PC-9 (cell line): ENCODE measurements at places on chromosomes 16 and 17.

DNA sequence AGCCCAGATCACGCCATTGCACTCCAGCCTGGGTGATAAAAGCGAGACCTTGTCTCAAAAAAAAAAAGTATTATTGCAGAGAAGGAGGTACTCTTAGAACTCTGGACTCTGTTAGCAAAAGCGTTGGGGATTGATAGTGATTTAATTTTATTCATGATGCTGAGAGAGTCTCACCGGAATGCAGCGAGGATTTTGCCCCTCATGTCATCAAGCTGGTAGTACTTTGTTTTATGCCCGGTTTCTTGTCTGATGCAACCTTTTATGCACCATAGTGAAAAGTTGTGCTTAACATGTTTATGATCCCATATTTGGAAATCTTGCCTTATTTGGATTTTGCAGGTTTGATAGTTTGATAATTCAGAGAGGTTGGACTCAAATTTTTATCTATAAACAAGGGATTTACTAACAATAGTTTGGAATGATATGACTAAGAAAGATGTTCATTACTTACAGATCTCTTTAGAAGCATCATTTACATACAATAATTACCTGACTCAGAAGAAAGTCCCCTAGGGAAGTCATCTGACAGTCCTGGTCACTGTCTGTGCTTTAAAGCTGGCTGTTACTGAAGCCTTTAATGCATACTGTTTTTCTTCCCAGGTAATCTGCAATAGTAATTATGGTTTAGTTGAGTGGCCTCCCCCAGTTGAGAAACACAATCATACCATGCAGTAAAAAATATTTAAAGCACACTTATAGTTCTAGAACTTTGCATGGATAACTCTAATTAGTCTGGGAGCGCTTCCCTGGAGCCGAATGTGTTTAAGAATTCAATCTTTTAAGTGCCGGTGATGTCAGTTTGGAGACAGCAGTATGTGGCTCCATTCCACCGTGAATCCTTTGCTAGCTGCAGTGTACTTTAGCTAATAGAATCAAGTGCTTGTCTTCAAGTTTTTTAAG lies 120.9 kb downstream of the PRKCA start:
- DNase-seq: no peak

GRCh38 chr17:78341559-78342448 lies 18.1 kb downstream of the SOCS3 start:
- DNase-seq: peak; percentile 60

- DNase-seq: no peak
Observed at GRCh38 chr17:69030169-69030568, 30.6 kb downstream of the ABCA9 start.

DNA sequence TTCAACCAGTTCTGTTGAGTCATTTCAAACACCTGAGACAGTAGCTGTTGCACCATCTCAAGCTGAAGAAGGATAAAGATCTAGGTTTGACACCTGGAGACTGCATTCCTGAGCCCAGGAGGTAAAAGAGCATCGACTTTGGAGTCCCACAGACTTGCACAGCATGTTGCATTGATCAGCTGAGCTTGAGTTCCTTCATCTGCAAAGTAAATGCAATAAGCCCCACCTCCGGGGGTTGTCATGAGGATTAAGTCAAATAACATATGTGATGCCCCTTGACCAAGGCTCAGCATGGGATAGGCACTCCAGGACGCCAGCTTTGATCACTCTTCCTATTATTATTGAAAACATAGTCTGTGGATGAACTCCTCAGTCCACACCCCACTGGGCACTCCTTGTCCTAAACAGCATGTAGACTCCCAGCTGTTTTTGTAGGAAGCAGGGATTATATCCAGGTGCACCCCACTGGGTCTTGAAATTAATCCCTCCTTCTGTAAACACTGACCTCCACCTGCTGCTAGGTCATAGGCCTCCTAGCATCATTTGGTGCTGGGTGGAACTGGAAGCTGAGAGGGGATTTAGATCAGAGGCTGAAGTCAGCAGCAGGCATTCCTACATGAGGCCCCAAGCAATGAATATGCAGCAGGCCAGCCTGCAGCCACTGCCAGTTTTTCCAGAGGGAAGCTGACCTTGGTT lies 259.0 kb downstream of the HS3ST4 start:
- no peak for DNase-seq

GRCh38 chr17:76268991-76269981 lies 4.1 kb downstream of the UBALD2 start:
- DNase-seq: no peak

- DNase-seq: no peak
Observed at GRCh38 chr17:41452281-41452680, 11.5 kb upstream of the KRT38 start.

DNA sequence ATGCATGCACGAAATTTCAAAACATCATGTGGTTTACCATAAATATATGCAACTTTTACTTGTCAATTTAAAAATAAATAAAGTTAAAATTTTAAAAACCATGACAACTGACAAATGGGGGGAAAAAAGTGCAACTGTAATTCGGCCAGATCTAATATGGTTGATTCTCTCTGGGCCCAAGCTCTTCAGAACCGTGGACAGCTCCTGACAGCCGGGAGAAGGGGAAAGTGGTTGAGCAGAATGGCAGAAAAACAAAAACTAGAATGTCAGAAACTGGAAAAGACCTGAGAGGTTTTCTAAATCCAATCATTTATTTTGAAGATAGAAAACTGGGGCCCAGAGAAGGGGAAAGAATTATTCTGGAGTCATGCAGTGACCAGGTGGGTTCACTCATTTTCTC lies 126.6 kb downstream of the TMEM132E start:
- DNase-seq: peak; percentile 13

GRCh38 chr17:61793565-61793964 lies 69.8 kb downstream of the BRIP1 start:
- no peak for DNase-seq

GRCh38 chr17:57342963-57343589 lies 86.8 kb downstream of the MSI2 start:
- DNase-seq: no peak

DNA sequence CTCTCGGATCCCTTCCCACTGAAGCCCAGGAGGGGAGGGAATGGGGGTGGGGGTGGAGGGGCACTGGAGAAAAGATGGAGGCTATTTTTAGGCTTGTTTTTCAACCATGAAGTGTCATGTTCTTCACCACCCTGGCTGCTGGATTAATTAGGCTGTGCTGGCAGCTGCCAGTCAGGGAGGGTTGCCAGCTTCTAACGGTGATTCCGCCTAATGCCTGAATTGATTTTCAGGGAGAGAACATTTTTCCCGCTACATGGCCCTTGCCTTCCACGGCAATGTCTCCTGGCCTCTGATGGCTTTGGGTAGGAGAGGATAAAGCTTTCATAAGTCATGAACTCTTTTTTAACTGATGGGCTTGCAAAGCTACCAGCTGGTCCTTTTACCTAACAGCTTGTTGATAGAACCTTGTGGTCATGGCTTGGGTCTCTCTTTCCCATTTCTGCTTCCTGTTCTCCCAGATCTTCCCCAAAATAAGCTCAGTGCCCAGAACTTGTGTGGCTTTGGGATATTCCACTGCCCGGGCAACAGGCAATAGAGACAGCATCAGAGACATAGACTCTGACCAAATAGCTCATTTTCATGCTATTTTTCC lies 167.4 kb downstream of the PITPNC1 start:
- no peak for DNase-seq

GRCh38 chr17:76246080-76247066 lies 6.1 kb upstream of the RNF157 start:
- peak; percentile 56 for DNase-seq

GRCh38 chr16:27177031-27177774 lies 26.1 kb upstream of the KDM8 start:
- no peak for DNase-seq

GRCh38 chr17:72379516-72379915 lies 258.7 kb downstream of the SOX9 start:
- no peak for DNase-seq

DNA sequence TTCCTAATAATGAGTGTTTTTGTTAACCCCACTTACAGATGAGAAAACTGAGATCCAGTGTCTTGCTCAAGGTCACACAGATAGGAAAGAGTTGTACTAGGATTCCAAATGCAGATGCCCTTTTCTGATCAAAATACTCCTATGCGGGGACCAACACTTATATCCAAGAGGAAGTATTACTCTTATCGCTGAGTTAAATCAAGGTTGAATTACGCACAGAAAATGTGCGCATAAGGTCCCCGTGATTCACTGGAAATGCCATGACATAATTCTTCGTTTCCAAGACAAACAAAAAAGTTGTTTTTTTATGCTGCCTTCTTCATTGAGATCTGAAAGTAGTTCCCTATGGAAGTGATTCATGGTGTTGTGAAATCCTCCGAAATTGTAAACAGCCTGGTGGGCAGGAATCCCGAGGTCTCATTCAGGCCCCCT lies 463.8 kb upstream of the HSBP1 start:
- peak; percentile 36 for DNase-seq

DNA sequence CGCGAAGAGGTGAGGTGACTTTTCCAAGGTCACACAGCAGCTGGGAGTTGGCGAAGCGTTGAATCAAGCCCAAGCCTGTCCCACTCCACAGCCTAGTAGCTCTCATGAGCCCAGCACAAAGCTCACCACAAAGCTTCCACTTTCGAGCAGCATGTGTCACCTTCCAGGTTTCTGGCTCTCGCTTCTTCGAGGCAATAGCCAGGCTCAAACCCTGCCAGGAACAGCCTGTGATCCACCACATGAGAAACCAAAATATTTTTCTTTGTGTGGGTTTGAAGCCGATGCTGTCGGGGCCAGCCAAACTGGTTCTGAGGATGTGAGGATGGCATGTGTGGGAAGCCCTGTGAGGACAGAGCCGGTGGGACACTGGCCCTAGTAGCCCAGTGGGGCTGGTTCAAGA lies 68.1 kb downstream of the COG7 start:
- no peak for DNase-seq

DNA sequence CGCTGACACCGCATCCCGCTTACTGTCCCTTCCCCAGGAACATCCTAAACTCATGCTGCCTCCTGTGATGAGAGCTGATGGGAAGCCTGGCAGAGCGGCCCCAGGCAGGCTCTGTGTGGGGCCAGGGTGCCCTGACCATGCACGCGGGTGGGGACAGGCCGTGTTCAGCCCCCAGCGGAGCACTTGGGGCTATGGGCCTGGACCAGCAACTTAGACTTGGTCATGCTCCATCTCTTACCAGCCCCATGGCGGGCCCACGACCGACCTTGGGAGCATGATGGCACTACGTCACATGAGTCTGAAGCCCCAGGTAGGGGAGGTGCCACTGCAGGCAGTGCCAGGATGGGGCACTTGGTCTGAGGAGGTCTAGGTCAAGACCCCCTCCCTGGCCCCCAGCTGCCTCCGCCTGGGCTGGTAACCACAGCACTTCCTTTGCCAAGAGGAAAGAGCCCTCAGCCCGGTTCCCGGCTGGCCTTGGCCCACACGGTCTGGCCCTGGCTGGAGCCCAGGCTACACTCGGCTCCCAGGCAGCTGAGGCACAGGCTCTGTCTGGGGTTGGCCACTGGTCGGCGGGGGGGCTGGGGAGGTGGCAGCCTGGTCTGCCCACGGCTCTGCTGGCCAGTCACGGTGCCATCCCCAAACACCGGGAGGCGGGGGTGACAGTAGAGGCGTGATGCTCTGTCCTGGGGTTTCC lies 25.7 kb downstream of the BAHCC1 start:
- no peak for DNase-seq

DNA sequence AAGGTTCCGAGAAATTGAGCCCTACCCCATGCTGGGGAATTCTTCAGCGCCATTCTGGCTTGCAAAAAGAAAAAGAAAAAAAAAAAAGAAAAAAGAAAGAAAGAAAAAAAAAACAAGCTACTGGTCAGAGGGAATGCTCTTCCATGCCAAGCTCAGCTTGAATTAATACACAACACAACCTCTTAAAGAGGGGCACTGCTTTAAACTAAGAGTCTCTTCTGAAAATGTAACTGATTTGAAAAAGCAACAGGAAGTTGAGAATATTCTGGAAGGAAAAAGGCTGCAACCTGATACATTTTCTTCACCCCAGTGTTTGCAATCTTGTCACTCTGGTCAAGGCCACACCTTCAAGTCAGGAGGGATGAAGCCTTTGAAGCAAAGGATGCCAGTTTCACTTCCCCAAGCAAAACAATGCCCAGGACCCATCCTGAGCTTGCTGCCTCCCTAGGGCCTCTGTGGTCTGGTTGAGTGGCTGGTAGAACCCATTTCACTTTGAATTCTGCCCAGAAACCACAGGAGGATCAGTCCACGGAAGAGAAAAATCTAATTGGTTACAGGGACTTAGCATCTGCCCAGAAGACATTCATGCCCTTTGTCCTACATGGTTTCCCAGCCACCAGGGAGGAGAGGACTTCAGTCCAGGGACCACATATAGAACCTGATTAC lies 389.7 kb downstream of the SOX9 start:
- DNase-seq: no peak

DNA sequence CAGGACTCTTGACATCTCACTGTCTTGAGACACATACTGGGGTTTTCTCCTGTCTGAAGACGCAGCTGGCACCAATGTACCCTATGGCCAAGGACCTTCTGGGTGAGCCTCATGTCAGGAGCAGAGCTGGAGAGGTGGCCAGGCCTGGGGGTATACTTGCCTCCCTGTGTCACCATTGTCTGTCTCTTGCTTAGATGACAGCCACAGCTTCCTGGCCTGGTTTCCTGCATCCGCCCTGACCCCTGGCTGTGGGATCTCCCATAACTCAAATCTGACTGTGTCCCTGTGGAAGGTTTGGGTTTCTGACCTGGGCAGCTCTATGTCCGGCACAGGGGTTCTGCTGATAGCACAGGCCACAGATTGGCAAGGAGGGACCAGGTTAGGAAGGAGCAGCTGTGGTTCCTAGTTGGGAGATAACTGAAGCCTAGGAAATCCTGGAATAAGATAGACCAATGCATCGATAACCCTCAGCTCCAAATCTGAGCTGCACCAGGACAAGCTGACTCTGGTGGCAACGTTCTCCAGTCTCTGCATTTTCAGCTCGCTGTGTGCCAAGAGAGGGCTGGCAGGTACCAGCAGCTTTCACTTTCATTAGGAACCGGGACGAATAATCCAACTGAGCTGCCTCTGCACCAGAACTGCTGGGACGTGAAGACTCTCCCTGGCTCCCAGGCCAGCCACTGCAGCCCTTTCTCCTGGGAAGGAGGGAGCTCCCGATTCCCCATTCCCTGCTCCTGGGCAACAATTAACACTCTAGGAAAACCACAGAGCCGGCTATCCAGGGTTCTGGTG lies 5.0 kb downstream of the DEXI start:
- no peak for DNase-seq

GRCh38 chr16:69087161-69087581 lies 18.3 kb upstream of the HAS3 start:
- DNase-seq: no peak

- DNase-seq: no peak
Observed at GRCh38 chr17:59151006-59151405, 4.0 kb downstream of the SKA2 start.

GRCh38 chr17:7887038-7887481 lies 1.5 kb upstream of the CHD3 start:
- no peak for DNase-seq

GRCh38 chr16:85006639-85007038 lies 4.7 kb downstream of the ZDHHC7 start:
- no peak for DNase-seq
